ENCODE measurements at places on chromosomes 4 and X.

DNA sequence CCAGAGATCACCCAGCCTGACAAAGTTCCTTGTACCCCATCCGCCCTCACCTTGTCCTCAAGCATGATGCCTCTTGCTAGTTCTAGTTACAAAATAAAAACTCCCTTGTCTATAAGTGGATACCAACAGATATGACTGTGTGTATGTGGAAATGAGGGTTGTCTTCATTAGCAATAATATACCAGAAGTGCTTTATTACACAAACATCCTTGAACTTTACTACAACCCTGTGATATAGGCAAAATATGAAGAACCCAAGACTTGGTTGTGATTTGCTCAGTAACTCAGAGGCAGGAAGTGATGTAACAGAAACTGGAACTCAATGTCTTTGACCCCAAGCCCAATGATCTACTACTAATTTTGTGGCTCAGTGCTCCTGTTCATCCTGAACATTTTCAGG, 97.6 kb downstream of the AKAP4 start:
- no peak for DNase-seq

GRCh38 chr4:152938237-152938947, 2.3 kb downstream of the FHDC1 start:
- DNase-seq = peak; percentile 9

DNA sequence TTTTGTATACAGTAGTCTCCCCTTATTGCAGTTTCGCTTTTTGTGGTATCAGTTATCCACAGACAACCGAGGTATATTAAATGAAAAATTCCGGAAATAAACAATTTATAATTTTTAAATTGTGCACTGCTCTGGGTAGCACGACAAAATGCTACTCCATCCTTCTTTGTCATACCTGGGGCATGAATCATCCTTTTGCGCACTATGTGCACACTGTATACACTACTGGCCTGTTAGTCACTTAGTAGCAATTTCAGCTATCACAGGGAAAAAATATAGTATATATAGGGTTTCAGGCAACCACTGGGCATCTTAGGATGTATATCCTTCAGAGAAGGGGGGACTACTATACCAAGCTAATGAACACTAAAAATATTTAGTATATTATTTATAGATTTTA, 198.8 kb upstream of the FAT4 start:
- DNase-seq = no peak

- DNase-seq = no peak
These were observed 1310.8 kb upstream of the AGA start for GRCh38 chr4:178752954-178753525.

DNA sequence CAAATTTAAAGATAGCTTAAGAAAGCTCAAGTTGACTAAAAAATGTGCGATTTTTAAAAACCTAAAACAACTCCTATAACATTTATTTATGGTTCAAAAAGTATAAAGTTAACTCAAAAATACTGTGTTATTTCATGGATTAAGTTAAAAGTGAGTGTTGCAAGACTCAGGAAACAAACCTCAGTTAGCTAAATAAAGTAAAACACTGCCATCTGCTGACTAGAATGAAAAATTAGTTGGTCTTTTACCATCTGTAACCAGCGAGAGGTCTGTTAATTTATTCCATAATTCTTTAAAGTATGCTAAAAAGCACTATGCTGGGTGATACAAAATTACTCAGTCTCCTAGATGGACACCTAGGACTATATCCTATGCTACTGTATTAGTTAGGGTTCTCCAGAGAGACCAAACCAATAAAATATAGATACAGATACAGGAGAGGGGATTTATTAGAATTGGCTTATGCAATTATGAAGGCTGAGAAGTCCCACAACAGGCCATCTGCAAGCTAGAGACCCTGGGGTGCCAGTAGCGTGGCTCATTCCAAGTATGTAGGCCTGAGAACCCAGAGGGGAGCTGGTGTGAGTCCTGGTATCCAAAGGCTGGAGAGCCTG, 4.9 kb upstream of the WDFY3 start:
- DNase-seq = no peak

GRCh38 chr4:153474251-153474650, 8.1 kb downstream of the TMEM131L start:
- no peak for DNase-seq

DNA sequence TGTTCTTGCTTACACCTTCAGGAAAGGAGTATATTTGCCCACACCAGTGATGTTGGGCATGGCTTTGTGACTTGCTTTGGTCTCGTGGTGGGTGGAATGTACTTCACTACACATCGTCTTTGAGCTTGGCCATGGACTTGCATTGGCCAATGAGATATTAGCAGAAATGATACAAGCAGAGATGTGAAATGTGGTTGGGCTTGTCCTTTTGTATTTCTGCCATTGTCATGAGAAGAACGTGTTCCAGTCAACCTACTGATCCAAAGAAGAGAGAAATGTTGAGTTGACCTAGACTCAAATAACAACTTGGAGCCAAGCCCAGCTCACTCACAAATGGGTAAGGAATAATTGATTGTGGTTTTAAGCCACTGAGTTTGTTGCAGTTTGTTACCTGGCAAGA, 138.4 kb upstream of the ARX start:
- no peak for DNase-seq

DNA sequence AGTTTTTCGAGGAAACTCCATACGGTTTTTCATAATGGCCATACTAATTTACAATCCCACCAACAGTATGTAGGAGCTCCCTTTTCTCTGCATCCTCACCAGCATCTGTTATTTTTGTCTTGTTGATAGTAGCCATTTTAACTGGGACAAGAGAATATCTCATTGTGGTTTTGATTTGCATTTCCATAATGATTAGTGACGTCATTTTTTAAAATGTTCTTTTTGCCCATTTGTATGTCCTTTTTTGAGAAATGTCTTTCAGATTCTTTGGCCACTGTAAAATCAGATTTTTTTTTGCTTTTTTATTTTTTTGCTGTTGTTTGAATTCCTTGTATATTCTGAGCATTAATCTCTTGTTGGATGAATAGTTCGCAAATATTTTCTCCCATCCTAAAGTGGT, 243.9 kb downstream of the TRIML1 start:
- DNase-seq = no peak

DNA sequence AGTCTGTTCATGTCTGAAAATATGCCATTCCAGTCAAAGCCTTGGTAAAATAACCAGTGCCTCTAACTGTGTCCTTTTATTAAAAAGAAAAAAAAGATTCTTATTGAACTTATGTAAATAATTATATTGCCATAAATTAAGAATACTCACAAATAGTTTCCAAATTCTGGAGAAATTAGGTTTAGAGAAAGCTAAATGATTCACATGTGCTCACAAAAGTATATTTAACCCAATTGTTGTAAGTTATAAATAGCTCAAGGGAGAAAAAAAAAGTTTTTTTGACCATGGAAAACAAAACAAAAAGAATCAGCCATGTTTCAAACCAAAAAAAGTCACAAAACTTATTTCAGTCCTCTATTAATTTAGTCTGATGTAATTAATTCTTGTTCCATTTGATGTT, 25.3 kb upstream of the HERC6 start:
- DNase-seq = no peak

DNA sequence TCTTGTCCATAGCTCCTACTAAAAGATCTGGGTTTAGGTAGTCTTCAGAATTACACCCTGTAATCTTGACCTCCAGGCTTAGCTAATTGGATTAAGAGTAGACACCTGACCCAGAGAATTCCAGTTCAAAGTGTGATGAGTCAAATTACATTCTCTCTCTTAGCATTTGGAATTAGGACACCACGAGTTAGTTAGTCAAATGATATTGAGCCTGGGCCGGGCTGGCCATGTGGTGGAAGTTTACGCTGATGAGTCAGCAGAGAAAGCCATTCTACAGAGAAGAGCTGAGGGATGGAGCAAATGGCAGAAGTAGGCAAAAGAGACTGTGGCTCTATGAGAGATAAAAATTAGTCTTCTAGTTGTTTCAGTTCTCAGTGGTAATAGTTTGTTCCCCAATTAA, 31.1 kb downstream of the CEP44 start:
- DNase-seq = no peak

- DNase-seq = no peak
These were observed 54.1 kb downstream of the PHF8 start for GRCh38 chrX:53990171-53990570.

GRCh38 chr4:101104312-101105052, 242.8 kb downstream of the PPP3CA start:
- DNase-seq = no peak

DNA sequence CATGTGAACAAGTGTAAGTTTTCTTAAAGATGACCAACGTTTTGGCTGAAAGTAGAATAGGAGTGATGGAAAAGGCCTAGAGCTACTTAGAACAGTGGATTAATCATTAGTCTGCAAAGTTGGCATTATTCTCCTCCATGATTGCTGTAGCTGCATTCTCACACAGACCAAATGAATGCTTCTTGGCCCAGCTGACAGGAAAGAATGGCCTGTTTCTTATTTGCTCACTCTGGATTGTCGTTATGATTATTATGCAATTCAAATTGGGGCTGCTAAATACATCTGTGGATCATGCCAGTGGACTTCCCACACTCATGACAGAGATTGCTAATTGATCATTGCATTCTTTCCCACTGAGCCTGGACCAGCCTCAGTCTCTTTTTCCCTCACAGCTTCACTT, 285.0 kb downstream of the STIM2 start:
- DNase-seq = no peak

DNA sequence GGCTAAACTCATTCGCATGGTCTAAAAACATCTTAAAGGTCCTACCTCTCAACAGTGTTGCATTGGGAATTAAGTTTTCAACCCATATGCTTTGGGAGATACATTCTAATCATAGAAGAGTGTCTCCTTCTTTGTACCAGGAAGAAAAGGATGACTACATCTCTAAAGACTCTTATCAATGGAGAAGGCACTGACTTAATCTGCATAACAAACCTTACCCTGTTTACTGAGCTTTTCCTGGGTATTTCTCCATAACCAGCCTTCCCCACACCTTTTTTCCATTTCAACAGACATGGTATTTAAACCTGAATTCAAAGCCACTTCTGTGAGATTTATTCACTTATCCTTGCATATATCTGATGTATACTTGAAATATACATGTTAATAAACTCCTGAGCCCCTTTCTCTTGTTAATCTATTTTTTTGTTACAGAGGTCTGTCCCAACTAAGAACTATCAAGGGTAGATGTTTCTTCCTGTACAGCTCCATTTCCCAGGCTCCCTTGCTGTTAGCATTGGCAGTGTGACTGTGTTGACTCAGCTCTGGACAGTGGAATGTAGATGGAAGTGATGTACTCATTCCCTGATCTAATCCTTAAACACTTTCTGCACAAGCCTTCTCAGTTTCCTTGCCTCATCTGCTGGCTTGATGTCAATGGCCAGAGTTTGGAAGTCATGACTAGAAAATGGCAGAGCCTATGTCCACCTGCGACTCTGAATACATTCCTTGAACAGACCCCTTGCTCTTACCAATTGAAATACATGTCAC, 148.9 kb upstream of the CPEB2 start:
- DNase-seq = no peak

DNA sequence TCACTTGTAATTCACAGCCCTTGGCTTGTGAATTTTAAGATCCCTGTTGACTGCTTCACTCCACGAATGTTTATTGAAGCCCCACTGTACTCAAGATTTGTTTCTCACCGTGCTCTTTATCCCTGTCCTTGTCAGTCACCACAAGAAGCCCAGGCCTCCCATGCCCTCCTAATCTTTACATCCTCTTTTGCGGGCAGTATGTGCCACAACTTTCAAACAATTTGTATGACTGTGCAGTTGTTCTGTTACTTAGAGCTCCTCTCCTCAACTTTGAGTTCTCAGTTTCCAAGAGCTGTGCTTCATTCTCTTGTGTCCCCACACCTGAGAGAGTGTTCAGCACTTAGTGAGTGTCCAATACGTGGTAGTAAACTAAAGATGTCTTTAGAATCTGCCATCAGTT, 467.7 kb downstream of the NKX6-1 start:
- DNase-seq = no peak

DNA sequence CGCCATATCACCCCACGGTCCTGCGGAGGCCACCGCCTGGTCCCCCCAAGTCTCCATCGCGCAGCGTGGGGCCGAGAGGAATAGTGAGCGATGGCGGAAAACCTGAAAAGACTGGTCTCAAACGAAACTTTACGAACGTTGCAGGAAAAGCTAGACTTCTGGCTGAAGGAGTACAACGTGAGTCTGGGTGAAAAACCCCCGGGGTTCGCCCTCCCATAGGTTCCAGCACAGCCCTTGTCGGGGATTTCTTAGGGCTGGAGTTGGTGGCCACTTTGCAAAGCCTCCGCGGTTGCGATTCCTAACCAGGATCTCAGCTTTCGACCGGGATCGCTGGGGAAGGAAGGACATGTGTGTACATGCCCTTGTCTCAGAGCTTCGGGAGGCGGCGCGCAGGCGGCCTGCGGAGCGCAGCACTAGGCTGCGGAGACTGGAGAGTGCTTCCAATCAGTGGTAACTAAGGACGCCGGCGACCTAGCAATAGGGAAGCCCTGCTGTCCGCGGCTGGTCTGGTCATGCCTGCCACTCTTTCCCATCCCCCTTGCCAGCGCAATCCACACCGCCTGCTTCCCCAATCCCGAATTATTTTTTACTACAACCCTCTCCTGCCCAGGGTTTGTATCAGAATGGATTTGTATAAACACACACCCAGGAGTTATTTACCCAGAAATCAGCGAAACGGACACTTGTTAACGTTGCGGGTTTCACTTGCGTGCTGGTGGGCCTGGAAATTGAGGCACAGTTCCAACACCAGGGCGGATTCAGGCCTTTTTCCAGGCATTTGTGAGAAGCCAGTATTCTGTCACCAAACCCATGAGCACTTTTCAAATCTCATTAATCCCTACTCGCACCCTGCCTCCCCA, 741 bp downstream of the SPATA18 start:
- peak; percentile 48 for DNase-seq

DNA sequence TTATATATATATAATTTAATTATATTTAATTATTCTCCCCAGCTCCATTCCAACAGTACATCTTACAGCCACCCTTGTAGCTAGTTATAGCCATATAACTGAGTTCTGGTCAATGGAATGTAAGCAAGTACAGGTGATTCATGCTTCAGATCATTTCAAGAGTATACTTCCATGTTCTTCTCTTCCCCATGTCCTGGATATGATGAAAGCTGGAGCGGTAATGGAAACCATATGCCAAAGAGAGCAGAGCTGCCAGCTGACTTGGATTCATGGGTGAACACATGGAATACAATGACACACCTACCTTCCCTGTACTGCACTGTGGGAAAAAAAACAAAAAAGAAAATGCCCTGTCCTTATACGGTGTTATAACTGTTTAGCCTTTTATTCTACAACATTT, 17.5 kb upstream of the CORIN start:
- DNase-seq = no peak

GRCh38 chr4:166282081-166282770, 409.2 kb downstream of the TLL1 start:
- DNase-seq = no peak

DNA sequence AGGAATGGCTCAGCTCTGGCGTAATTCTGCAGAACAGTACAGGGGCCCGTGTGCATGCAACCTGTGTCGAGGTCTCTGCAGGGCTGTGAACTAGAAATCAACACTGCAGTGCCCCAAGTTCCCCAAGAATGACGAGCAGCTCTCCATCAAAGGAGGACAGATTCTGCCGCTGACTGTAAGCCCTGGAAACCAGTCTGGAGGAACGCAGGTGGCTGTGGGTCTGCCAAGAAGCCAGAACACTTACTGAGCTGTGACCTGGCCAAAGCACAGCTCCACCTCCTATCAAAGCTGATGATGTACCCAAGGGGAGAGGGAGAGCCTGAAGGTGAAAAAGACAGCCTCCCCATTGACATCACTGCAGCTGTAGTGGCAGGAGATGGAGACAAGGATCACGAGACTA, 80.3 kb upstream of the STS start:
- DNase-seq = no peak

All from germinal center (tissue), 1 donor.